ENCODE measurements at places on chromosomes 4 and X.
A peak's percentile ranks its signal among the peaks of the same experiment; 100 is the strongest.

DNA sequence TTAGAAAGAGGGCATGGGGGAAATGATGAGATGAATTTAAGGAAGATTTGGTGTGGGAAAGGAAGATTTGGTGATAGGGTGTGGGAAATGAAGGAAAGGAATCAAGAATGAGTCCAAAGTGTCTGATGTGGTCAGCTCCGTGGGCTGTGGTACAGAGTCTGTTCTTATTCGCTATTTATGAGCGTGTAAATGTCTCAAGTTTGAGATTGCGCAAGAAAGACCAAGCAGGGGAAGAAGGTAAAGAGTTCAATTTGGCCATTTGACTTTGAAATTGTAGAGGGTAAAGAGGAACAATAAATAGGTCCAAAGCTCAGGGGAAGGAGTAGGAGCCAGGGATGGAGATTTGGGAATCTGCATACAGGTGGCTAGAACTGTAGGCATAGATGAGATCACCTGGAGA lies 11.3 kb upstream of the SMS start:
- no peak for ATAC-seq

DNA sequence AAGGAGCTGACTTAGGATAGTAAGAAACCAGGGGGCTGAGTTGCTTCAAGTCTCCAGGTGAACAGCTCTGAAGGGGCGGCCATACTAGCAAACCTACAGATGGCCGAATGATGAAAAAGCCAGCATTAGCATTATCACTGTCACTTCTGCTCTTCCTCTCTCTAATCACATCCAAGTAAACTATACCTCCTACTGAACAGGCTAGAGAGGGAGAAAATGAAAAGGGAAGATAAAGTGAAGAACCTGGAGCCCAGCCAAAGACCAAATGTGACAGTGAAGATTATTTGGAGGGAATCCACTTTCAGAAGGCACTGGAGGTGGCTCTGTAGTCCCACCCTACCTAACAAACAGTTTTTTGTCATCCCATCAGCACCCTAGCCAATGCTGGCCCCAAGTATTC lies 50.4 kb upstream of the PRPS1 start:
- no peak for ATAC-seq

- ATAC-seq: no peak
Measured at GRCh38 chrX:141278306-141278705, 36.0 kb upstream of the SPANXC start.

DNA sequence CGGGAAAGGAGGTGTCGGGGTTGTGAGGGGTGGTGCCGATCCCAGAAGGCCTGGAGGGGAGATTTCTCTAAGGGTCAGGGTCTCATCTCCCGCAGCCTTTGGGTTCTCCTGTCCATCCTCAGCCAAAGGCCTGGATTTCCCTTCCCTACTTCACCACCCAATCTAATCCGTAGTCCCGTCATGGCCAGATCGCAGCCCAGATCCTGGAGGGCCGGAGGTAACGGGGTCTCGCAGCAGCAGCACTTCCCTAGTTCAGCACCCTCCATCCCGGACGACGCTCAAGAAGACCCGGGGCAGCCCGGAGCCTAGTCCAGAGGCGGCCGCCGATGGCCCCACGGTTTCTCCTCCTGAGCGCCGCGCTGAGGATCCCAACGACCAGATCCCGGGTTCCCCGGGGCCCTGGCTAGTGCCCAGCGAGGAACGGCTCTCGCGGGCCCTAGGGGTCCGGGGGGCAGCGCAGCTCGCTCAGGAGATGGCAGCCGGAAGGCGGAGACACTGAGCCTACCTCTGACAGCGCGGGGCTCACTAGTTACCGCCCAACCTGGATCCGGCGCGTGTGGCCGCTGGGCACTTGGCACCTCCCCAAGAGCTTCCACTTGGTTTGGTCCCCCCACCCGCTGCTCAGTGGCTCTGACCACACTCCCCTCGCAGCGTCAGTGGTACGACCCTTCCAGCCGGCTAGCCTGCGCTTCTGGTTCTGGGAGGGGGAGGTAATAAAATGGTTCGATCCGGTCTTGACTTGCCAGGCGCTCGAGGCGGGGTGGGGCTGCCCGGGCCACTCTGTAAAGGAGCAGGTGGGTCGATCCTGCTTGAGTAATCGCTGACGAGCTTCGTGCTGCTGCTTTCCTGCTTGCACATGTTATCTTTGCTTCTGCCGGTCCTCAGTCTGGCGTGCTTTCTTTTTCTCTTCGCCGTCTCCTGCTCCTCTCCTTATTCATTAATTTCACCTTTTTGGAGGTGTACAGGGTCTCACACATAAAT lies 3.6 kb downstream of the MAGIX start:
- peak; percentile 83 for ATAC-seq

DNA sequence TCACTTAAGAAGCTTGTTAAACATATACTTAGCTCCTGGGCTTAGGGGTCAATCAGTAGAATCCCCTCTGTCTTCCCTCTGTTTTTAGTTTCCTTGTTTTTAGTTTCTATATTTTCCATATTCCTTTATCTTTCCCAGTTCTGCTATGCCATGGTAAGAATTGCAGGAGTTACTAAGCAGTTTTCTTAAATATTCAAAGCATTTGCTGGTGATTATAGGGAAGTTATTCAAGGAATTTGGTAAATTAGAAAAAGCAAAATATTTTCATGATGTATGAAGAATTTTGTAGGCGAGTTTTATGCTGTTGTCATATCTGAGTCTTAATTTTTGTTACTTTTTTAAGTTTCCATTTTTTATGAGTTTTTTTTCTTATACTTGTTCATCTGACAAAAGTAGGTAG lies 91.6 kb upstream of the NUDT6 start:
- ATAC-seq: no peak

GRCh38 chr4:10276152-10276551 lies 159.6 kb upstream of the WDR1 start:
- ATAC-seq: no peak

DNA sequence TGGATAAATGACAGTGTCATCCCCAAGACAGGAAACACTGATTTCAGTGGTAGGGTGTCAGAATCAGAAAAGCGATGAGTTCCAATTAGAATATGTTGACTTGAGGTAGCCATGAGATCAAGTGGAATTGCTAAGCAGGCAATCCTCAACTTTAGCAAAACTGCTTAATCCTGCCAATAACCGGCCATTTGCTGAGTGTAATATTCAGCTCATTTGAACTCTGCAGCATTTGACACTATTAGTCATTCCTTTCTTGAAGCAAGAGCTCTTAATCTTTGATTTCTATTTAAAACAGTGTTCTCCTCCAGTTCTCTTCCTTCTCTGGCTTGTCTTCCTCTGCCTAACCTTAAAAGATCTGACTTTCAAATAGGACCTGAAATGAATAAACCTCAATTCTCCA lies 68.7 kb upstream of the DCLK2 start:
- no peak for ATAC-seq

GRCh38 chr4:150119492-150119891 lies 41.2 kb downstream of the DCLK2 start:
- ATAC-seq: no peak

- no peak for ATAC-seq
Measured at GRCh38 chrX:151676196-151676595, 19.1 kb upstream of the PRRG3 start.

- ATAC-seq: no peak
Measured at GRCh38 chr4:103634236-103634635, 85.5 kb downstream of the TACR3 start.

DNA sequence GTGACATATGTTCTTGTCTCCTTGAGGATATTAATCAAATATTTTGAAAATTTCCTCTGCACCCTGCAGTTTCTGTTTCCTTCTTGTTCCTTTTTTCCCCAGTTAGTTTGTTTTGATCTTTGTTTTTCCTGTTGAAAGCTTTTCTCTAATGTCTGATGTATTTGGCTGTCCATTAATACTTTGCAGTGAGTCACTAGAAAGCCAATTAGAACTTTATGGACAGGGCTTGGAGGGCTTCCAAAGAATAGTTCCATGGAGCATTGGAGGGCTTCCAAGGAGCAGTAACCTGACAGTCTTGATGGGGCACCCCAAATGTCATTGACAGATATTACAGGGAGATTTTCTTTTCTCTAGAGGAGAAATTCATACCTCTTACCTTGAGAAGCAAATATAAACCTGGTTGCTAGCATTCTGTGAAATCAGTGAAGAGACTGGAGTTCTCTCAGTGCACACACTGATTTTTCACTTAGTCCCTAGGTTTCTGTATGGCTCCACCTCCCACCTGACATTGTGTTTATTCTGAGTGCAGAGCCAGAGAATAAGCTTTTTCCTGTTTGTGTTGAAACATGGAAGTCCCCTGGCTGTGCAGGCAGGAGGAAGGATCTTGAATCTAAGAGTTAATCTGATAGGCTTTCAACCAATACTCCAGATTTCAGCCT lies 26.5 kb downstream of the SPARCL1 start:
- peak; percentile 46 for ATAC-seq

GRCh38 chrX:45845142-45845541 lies 644.5 kb upstream of the DIPK2B start:
- ATAC-seq: no peak

DNA sequence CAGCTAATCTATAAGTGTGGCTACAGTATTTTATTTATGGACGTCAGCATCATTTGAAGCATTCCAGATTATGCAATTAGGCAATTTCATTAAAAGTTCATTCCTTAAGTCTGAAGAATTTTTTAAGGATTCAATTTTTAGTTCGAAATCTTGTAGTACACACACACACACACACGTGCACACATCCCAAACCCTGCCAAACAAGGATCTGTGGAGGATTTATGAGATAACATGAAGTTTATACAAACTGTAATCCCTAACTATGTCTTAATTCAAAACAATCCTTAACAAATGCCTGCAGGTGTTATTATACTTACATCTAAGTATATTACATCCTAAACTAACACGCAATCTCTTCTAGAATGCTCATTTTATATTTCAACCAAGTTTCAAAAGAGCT lies 105.8 kb downstream of the ELOVL6 start:
- no peak for ATAC-seq

DNA sequence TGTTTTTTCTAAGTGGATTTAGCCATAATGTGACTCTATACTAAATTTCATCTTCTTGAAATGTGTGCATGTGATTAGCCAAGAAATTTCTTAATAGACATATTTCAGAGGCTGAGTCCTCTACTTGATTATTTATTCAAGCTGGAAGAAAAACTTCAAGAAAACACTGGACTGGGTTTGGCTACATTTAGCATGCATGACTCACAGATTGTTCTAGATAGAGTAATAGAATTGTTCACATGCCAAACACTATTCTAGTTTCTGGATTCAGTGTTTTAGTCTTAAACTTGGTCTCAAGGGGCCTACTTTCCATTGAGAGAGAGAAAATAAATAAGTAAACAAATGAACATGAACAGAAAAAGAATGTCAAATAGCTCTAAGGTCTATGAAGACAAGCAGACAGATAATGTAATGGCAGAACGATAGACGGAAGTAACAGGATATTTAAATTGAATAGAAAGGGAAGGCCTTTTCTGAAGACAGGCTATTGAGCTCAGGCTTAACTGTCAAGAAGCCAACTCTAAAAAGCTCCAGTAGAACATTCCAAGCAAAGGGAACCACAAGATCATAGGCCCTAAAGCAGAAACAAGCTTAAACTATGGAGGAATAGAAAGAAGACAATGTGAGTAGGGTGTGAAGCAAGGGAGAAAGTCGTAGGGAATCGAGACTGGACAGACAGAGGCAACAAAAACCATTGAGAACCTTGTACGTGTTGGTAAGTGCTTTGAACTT lies 104.6 kb downstream of the TMEM144 start:
- peak; percentile 22 for ATAC-seq

- ATAC-seq: no peak
Measured at GRCh38 chr4:182449930-182450439, 206.8 kb downstream of the TENM3 start.

DNA sequence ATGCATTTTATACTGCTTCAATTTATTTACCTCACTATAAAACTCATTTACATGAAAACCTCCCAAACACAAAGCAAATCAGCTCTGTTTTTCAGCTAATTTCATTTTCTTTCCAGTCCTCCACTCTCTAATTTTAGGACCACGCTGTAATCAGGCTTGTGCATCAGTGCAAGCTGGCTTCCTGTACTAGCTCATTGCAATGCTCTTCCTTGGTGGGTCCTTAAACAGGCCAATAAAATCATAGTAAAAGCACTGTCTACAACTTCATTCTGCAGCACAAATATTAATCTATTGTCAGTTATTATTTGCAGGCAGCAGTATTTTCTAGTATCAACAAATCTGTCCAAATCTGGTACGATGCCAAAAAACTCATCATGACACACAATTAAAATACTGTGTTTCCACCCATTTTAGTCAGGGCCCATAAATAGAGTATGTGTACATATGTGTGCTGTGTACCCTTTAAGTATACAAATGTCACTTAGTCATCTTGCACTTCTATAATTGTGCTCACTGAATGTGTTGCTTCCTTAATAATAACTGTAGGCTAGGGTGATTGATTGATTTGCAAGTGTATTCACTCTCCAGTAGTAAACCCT lies 178.2 kb upstream of the HCCS start:
- no peak for ATAC-seq

- ATAC-seq: no peak
Measured at GRCh38 chr4:103478210-103478609, 241.6 kb downstream of the TACR3 start.

DNA sequence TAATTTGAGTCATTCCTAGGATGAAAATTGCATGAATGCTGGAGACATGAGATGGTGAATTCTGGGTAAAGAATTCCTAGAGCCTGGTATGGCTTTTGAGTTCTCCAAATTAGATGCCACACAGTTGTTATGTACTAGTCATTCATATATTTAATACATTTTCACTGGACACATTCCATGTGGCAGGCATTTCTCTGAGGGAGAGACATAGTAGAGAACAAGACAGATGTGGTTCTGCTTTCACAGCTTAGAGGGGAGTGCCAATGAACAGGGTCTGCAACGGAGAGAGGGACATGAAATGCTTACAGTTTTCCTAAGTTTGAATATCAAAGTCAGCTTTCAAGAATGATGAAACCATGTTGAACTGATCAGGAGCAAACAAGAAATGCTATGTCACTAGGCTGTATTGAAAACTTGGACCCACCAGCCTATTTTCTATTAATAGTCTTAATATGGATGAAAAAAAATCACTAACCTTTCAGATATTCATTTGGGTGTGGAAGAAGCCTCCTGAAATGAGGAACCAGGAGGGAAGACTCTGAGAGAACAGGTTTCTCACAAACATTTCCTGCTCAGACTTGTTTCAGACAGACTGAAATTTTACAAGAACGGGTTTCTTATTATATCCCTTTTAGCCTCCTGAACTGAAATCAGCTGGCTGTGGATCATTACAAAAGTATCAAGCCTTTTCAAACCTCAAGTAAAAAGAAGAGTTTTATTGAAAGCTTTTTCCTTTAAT lies 276.0 kb upstream of the TET2 start:
- peak; percentile 86 for ATAC-seq

GRCh38 chrX:81259020-81259713 lies 57.3 kb downstream of the SH3BGRL start:
- ATAC-seq: no peak

GRCh38 chr4:76296286-76296820 lies 10.2 kb upstream of the STBD1 start:
- no peak for ATAC-seq

GRCh38 chrX:48590203-48591103 lies 6.8 kb upstream of the WDR13 start:
- ATAC-seq: peak; percentile 78

- ATAC-seq: no peak
Measured at GRCh38 chrX:120401301-120401700, 39.4 kb downstream of the ATP1B4 start.

GRCh38 chrX:118347736-118348135 lies 1.8 kb downstream of the WDR44 start:
- no peak for ATAC-seq

- ATAC-seq: no peak
Measured at GRCh38 chr4:124710911-124711310, 1.6 kb downstream of the ANKRD50 start.
